Jurkat, Clone E6-1 (cell line): ENCODE measurements at places on chromosomes 5 and 9.

GRCh38 chr5:142446131-142446959 lies 121.5 kb upstream of the SPRY4 start:
- DNase-seq = no peak

DNA sequence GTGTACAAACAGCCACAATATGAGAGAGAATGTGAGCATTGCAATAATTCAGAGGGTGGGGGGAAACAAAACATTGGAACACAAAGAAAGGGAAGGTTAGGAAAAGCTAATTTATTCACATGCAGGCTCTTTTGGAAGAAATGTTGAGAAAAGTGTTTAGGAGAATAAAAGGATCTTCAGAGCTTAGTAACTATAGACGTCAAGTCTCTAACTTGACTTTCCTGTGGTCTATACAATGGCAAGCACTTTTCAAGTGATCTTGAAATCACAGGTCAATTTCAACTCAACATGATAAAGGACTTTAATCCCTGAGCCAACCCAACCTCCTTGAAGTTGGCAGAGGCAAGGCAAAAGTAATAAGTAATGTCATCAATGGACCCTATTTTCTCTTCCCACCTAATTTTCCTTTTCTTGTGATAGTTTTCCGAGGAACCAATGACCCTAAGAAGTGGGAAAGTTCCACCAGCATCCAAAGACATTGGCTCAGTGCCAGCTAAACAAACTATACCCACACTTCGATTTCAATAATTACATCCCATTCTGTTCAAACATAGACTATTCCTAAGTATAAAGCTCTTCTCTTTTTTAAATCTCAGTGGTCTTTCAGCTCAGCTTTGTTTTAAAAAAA lies 23.7 kb downstream of the RFK start:
- no peak for DNase-seq

DNA sequence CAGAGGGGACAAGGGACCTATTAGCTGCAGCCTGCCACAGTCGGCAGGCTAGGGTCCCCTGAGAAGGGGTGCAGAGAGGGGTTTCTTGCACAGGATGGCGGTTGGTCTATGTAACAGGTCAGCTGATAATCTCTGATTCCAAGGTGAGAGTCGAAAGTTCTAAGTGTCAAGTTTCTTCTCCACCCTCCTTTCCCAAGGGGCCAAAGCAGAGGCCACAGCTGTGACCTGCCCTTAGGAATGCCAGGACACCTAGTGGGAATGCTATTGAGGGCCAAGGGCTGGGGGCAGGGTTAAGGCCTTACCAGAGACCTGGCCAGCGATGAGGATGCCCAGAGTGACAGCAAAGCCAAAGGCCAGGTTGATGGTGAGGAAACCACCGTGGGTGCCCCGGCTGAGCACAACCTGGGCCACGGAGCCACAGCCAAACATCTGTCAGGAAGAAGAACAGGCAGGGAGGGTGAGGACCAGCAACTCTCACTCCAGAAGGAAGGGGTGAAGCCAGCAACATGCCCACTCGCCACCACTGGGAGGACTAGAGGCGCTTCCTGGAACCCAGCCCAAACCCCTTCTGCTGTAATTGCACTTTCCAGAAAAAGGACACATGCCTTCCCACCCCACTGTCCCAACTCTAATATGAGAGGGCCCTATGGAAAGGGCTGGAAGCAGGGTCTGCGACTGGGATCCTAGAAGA lies 3.8 kb downstream of the AQP3 start:
- no peak for DNase-seq

DNA sequence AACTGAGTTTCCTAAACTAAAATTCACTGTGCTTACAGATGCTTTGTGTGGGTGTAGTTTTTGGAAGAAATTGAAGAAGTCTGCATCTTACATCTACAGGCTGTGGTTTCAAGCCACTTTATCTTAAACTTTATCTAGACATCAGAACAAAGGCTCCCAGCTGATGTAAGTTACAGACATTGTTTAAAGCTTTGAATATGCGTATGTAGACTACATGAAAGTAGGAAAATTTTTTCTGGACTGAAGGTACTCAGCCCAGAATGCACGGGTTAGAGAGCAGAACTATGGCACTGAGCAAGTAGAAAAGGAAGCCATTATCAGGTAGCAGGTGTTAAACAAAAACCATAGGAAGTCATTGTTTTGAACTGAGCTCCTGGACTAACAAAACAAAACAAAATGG lies 185.4 kb downstream of the TTC39B start:
- peak; percentile 59 for DNase-seq

- no peak for DNase-seq
Measured at GRCh38 chr5:80960531-80961375, 590 bp downstream of the RASGRF2 start.

GRCh38 chr5:103473725-103474124 lies 88.9 kb downstream of the NUDT12 start:
- DNase-seq = no peak

DNA sequence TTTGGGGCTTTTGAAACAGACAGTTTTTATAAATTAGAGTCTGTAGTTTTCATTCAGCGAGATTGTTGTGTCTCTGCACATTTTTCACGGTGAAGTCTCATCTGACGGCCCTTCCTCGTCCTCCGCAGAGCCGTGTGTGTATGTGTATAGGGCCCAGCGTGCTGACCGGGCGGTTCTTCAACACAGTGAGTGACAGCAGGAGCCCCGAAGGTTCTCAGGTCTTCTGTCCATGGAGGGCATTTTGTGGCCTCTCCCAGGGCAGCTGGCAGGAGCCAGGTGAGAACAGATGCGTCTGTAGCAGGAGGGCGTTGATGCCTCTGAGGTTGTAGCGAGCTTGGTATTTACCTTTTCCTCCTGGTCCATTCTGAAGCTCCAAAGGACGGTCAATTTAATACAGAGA lies 116.0 kb upstream of the LPCAT1 start:
- DNase-seq = no peak

DNA sequence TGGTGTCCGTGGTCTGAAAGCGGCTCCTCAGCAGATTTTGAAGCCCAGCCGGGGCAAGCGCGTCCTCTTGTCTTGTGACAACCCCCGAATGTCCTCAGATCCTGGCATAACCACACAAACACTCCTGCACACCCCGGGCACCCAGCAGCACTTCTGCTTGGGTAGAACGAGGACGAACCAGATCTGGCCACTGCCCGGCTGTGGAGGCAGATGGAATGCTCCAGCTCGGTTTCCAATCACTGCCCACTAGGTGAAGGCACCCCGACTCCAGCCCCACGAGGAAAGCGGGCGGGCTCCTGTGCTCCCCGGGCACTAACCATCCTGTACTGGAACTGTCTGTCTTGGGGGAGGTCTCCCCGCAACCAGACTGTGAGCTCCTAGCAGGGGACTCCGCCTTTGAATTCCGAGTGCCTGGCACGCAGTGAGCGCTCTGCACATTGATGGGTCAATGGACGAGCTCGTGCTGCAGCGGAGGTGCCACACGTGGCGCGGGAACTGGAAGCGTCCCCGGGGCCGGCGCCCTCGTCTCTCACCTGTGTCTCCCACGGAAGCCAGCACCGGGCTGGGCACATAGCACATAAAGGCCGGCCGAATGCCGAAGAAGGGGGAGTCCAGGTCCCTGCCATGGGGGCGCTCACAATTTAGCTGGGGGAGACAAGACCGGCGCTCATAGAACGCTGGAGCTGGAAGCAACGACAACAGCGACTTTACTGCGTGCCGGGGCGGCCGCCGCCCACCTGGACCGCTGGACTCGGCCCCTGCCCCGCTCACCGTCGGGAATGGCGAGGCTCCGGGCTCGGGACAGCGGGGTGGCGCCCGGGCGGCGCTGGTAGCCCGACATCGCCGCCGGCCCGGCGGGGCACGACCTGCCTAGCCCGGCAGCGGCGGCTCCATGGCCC lies 608 bp downstream of the ENTR1 start:
- DNase-seq = no peak

- no peak for DNase-seq
Measured at GRCh38 chr9:72294936-72295335, 70.1 kb downstream of the ZFAND5 start.

DNA sequence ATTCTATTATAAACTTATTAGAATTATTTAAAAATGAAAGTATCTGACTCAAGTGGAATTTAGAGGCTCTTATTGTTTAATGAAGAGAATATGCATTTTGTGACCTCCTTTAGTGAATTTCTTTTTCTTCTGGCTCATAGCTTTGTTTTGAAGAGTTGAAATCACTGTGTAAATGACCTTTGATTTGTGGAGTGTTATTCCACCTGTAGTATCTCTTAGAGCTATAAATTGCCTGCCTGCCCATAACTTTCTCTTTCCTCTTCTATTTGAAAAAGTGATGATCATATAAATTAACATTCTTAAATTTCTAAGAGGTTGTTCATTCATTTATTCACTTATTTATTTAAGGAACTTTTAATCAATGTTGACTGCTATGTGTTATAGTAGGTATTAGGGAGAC lies 16.1 kb downstream of the CSNK1G3 start:
- no peak for DNase-seq

- no peak for DNase-seq
Measured at GRCh38 chr9:116144555-116144954, 9.0 kb upstream of the PAPPA start.

DNA sequence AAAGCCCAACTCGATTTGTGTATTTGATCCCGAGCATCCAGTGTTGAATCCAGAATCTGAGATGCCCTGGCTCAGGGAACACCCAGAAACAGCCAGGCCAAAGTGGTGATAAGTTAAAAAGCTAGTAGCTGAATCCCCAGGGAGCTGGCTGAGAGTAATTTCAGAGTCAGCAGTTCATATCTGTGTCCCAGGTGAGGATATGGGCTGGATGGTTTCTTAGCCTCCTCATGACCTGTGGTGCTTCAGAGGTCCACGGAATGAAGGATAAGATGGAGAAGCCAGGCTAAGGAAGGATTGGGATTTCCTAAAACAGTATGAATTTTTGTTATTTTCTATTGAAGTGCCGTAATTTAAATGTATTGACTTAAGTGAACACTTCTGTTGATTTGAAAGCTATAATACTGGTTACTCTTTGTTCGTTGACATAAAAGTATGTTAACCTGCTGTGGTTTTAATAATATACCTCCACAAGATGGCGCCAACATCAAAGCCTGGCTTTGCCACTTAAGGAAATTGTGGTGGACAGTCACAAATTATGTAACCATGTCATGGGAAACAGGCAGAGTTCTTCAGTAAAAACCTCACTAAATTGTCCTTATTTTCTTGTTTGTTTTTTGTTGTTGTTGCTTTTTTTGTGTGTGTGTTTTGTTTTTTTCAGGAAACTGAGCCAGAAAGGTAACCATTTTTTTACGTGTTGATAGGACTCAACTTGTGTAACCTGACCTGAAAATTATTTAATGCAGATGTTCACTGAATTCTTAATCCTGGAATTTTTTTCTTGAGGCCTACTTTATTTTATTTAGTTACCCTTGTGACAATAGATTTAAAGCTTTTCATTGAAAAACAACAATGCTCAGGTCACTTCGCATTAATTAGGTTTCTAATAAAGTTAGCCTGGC lies 11.4 kb downstream of the MTAP start:
- DNase-seq = no peak

DNA sequence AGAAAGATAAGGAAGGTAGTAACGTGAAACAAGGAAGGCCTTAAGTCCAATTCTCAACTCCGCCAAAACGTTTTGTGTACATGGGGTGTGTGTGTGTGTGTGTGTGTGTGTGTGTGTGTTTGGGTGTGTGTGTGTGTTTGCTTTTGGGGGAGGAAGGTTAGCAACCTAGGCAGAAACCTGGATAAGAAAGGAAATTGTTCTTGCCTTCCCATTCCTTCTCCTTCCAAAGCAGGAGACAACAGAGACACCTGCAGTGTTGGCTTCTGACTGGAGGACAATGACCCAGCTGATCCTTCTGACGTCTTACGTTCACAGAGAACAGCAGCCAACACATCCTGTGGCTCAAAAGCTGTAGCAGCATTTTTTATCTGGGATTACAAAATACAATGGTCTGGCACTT lies 4.1 kb upstream of the CCNG1 start:
- DNase-seq = no peak

DNA sequence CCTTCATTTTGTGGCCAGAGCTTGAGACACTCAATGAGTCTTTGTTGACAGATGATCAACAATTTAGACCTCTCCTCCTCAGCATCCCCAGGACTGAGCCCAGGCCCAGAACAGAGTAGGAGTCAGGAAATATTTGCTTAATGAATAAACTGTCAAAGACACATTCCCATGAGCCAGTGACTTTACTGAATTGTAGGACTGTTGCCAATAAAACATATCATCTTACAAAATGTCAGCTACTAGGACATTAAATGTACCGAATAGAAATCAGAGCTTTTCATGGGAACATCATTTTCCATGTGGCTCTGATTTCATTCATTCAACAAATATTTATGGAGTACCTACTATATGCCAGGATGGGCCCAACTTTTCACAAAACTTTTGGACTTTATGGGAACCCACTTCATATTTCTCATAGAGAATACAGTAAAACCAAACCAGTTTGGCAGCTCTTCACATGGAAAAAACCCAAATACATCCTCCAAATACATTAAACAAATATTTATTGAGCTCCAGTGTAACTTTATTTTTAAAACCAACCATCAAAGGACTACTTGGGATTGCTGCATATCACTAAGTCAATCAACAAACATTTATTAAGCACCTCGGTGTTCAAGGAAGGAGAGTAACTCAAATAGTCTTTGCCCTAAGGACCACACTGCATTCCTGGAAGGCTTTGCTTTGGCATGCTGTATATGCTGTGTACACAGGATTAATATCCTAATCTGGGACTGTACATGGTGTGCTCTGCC lies 11.4 kb downstream of the VDAC1 start:
- DNase-seq = no peak

DNA sequence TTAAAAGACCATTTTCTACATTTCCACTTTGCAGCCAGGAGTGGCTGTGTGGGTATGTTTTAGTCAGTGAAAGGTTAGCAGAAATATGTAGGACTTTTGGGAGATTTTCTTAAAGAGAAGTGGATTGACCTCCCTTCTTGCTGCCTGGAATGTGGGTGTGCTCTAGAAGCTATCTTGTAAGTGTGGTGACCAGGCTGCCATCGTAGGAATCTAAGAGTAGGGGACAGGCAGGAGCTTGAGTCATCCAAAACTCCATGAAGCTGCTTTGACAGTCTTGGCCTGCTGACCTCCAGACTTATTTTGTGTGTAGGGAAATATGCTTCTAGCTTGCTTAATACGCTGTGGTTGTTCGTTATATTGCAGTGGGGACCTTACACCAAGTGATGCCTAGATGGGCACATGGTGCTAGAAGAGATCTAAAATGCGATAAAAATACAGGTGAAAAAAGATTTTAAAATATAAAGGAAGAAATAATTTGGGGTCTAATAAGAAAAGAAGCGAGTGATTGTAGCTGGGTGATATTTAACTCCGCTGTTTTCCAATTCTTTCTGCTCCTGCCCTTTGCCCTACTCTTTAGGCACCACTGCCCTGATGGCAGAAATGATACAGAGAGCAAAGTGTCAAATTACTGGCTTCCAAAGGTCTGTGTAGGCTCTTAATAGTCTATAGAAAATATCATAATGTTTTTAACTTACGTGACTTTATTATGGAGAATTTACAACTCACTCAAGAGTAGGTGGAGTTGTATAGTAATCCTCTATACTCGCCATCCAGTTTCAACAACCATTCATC lies 298.2 kb upstream of the ZNF608 start:
- DNase-seq = no peak

DNA sequence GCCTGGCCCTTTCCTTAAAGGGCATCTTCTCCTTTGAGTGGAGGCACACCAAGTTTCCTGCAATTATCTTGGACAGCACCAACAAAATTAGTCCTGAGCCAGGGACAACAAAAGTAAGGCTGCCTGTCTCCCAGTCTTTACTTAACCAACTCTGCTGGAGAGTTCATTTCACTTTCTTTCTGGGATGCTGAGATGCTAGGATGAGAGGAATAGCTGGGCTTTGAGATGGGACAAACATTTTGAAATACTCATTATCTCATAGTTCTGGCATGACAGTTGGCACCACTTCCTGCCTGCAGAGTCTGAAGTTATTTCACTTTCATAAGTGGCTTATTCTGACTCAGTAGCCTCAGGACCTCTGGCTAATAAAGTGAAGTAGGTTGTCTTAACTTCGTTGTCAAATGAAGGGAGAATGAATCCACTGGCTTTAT lies 157.0 kb downstream of the C9orf152 start:
- DNase-seq = peak; percentile 76
